Common myeloid progenitor, CD34-positive (primary cell): ENCODE measurements at places on chromosomes 6 and 20.
A peak's percentile ranks its signal among the peaks of the same experiment; 100 is the strongest.

DNA sequence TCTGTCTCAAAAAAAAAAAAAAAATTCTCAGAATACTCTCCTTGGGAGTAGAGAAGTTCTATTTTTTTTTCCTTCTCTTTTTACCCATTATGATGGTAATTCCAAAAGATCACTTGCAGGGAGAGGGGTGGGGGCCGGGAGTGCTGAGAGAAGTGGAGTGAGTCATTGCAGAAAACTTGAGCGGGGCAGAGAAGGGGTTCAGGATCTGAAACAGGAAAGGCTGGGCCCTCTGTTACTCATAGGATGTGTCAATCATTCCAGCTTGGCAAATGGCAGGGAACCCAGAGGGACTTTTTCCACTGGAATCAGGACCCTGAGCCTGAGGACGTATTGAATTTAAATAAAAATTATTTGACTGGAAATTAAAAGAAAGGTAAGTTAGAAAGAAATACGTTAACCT, 111.4 kb upstream of the ARMC2 start:
- peak; percentile 76 for DNase-seq

DNA sequence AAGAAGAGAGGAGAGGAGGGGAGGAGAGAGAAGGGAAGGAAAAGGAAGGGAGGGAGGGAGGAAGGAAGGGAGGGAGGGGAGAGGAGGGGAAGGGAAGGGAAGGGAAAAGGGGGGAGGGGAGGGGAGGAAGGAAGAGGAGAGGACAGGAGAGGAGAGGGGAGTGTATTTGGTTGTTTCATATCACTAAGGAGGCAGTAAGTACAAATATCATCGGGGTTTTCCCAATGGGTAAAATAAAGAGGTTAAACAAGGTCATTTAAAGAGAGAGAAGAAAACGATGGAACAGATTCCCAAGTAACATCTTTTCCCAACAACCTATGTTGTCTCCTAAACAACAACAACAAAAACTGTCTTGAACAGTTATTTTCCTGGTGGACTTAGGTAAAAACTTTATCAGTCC, 43.6 kb downstream of the MBOAT1 start:
- DNase-seq, result no peak

DNA sequence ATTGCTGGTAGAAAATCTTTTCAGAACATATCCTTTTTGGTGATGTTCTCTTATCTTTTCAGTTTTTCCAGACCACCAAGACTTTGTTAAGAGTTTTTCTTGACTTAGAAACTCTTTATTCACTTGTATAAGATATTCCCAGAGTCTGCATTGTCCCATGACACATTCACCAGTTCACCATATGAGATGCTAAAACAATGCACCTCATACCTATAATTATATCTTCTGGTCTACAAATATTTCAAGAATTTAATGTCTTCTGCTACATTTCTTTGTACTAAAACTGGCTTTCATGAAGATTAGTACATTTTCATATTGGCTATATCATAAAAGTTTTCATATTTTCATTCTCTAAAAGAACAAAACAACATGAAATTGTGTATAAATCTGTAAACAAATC, 111.3 kb downstream of the ADGRG6 start:
- DNase-seq, result no peak

DNA sequence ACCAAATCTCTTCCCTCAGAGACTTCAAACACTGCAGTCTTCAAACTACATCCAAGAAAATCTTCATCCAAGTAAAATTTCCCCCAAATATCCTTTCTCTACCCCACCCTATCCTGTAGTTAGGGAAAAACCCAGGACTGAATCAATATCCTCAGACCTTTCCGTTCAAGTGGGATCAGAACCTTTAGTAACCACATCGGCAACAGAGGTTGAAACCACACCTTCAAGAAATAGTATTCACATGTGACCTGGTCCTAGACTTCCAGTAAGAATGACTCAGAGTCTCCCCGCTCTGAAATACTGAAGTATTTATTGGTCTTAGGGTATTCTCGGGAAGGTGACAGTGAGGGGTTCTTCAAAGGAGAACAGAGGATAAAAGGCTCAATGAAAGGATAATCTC, 8.7 kb downstream of the HLA-DPA1 start:
- DNase-seq, result no peak

DNA sequence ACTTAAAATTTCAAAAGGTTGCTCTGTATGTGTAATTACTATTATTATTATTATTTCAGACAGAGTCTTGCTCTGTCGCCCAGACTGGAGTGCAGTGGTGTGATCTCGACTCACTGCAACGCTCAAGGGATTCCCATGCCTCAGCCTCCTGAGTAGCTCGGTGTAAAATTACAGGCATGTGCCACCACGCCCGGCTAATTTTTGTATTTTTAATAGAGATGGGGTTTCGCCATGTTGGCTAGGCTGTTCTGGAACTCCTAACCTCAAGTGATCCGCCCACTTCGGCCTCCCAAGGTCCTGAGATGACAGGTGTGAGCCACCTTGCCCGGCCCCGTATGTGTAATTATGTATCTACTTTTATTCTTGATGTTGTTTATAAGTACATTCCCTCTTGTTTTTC, 65.3 kb upstream of the ZNF217 start:
- no peak for DNase-seq
